ENCODE measurements at places on chromosomes 6 and 20.

DNA sequence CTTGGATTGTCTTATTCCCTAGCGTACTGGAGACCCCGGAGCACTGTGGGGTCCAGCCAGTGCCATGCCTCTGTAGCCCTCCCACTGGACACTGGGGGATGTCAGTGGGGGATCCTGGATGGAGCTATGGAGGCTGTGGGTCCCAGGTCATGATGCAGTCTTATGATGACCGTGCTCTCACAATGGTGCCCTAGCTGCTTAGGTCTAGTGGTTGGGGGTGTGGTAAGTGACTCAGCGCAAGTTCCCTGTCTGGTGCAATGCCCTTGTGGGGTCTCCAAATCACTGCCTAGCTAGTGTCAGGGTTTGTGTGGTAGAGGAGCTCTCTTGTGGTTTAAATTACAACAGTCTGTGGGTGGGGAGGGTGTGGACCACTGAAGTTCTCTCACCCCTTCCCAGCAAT lies 135.4 kb downstream of the CDC5L start:
- no peak for DNase-seq

- no peak for DNase-seq
Measured at GRCh38 chr6:88443554-88443953, 277.4 kb upstream of the CNR1 start.

GRCh38 chr6:21804941-21805610 lies 211.5 kb downstream of the SOX4 start:
- no peak for DNase-seq

DNA sequence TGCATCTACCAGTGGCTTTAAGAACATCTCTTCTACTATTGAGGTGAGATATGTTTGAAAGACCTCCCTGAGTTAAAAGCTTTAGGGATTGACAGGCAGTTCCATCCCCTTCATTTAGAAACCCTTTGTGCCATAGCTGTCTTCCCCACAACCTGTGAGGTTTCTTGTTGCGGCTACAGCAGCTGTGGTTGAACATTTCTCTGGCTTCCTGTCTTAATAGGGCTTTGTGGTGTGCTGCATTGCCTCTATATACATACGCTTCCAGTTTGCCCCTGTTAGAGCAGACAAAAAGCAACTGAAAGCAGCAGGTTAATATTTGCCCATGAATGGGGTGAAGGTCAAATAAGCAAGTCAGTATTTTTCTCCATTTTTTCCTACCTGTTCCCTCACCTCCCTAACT lies 210.2 kb downstream of the TMEM200A start:
- no peak for DNase-seq

DNA sequence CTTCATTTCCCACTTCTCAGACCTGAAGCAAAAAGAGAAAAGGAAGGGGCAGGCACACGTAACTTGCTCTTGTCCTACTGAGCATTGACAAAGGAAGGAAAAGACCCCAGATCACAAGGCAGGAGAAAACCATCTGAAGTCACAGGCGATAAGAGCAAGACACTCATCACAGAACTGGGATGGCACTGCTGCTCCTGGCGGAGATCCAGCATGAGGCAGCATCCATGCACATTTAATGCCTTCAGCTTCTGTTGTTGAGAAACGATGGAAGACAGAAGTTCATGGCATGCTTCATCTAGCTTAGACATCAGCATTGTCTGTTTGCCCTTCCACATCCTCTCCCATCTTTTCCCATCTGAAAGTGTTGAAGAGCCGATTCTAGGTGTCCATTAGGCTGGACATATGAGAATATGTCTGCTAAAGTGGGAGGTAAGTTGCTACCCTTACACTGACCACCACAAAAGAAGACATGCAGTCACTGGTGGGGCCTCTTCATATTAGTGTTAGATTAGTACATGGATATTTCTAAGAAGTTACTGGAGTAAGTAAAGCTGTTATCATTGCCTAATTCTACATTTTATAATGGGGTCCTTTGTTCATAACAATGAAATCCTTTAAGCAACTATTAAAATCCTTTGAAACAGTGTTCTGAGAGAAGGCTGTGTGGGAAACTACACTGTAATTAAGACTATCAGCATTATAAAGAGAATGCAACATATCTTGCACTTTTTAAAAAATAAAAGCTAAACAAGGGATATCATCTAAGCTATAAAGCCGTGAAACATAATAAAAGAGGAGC lies 618.5 kb downstream of the C6orf118 start:
- no peak for DNase-seq
